ENCODE measurements at places on chromosomes 7 and 10.

DNA sequence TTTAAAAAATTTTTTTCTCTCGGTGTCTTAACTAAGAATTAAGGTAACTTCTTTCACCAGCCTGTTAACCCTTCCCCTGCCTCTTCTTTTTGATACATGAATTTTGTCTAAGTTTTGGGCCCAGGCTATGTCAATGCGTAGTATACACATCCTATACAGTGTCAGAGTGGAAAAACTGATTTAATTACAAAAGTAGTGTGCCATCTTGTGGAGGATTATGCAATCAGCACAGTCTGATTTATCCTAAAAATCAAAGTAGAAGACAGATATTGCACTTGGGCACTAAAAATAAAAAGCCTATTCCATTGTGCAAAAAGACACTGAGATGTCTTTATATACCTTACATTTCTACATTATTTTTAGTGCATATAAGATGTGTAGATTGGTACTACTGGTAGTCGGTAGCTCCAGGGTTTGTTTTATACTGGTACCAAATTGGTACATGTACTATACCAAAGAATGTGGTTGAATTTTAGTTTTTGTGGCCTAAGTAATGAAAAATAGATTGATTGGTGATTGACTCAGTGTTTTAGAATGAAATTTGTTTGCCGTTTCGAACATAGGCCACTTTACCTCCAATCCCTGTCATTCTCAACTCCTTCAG is 96.6 kb downstream of the MKLN1 start:
- DNase-seq = no peak

- no peak for DNase-seq
These were observed 171.9 kb downstream of the SRPK2 start for GRCh38 chr7:105216786-105217185.

- DNase-seq = no peak
These were observed 167.2 kb downstream of the WNT2 start for GRCh38 chr7:117155694-117156093.

DNA sequence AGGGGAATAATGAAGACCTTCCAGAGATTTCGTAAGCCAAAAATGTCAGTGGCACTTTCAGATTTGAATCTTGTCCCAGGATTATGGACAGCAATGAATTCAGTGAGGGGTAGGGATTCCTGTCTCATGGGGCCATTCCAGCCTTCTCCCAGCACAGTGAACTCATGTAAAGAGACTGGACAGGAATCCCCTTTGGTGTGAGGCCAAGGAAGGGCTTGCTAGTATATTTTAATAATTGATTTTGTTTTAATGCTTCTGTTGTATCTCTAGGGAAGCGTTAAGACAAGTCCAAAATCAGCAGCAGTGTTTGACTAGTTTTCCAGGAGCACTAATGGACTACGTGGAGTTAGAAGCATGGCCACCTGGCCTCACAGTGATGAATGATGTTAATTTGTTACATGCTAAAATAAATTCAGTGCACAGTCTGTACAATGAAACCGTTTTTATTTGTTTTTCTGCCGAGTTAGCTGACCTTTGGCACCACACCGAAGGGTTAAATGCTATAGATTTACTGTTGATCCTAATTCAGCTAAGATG is 214.0 kb upstream of the DKK1 start:
- DNase-seq = no peak

- no peak for DNase-seq
These were observed 66.7 kb upstream of the IL6 start for GRCh38 chr7:22660293-22660692.

DNA sequence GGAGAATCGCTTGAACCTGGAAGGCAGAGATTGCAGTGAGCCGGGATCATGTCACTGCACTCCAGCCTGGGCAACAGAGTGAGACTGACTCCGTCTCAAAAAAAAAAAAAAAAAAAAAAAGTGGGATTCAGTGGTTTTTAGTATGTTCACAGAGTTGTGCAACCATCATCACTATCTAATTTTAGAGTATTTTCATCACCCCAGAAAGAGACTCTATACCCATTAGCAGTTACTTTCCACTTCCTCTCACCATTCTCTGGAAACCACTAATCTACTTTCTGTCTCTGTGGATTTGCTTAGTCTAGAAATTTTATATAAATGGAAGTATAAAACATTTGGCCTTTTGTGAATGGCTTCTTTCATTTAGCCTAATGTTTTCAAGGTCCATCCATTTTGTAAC is 113.4 kb downstream of the ST7 start:
- no peak for DNase-seq

- no peak for DNase-seq
These were observed 60.0 kb downstream of the PLXNA4 start for GRCh38 chr7:132516042-132516840.

DNA sequence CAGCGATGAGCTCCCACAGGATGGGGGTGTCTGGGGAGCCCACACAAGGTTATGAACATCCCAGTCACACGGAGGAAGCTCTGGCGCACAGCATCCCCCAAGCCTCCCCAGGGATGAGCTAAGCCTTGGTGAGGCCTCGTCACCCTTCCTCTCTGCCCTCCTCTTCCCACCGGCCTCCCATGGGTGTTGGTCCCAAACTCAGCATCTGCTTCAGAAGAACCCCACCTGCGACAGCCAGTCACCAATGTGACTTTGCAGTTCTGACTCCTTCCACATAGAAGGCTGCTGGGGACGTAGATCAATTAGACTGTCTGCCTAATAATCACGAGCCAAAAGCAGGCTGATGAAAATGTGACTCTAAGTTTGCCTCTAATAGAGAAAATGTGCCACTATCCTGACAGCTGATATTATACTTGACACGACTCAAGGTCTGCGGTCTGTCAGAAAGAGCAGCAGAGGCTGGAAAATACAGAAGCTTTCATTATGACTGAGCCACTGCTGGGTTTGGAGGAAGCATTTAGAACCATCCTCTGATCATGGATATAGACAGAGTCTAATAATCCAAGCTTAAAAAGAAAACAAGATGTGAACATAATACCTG is 116.0 kb upstream of the PFKP start:
- DNase-seq = no peak

GRCh38 chr10:71846816-71847215 is 4.2 kb downstream of the PSAP start:
- DNase-seq = no peak

DNA sequence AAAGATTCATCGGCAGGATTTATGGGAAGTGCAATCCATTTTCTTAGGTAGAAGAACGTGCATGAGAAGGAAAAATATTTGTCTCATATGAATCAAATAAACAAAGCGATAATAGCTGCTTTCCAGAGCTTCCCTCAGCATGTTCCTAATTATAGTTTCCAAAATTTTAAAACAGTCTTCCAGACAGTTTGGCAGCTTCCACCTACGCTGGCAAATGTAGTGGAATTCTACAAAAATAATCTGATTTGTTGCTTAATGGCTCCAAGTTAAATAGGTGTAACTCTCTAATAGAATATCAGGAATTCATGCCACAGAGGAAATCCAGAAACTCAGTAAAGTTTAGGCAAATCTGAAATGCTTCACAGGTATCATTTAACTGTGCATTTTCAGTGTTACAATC is 23.3 kb upstream of the AGBL3 start:
- no peak for DNase-seq

DNA sequence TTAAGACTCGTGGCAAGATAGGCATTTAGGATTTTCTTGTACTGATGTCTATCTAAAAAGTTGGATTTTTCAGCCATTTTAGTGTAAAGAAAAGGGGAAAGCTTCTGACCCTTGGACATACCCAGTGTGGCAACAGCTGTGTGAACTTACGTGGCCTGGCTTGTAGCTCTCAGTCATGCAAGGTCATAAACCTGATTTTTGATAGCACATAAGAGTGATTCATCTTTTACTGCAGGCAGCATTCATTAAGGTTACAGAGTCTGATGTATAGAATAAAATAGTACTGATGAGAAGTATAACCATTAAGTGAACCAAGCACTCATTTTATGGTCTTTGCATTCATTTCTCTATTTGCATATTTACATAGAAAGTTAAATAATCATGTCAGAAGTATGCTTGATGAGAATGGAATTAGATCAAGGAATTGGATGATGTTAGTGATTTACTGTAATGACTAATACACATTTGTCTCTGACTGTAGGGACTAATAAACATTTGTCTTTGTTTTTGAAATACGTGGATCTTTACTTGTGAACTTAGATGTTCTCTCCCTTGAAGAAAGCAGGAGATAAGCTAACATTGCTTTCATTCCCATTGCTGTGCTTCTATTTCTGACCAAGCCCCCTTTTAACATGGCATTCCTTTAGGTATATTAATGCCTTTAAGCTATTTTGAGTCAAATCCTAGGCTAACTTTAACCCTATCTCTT is 88.2 kb downstream of the GSDME start:
- DNase-seq = no peak

DNA sequence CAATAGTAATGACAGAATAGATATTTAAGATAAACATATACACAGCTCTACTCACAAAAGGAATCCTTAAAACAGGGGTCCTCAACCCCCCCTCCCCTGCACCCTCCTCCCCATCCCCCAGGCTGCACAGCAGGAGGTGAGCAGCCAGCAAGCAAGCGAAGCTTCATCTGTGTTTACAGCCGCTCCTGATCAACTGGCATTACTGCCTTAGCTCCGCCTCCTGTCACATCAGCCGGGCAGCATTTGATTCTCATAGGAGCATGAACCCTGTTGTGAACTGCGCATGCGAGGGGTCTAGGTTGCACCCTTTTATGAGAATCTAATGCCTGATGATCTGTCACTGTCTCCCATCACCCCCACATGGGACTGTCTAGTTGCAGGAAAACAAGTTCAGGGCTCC is 65.5 kb downstream of the SMURF1 start:
- DNase-seq = no peak

- DNase-seq = no peak
These were observed 319.7 kb downstream of the CXCL12 start for GRCh38 chr10:44064987-44065787.

- no peak for DNase-seq
These were observed 28.4 kb downstream of the COA1 start for GRCh38 chr7:43700646-43701499.

DNA sequence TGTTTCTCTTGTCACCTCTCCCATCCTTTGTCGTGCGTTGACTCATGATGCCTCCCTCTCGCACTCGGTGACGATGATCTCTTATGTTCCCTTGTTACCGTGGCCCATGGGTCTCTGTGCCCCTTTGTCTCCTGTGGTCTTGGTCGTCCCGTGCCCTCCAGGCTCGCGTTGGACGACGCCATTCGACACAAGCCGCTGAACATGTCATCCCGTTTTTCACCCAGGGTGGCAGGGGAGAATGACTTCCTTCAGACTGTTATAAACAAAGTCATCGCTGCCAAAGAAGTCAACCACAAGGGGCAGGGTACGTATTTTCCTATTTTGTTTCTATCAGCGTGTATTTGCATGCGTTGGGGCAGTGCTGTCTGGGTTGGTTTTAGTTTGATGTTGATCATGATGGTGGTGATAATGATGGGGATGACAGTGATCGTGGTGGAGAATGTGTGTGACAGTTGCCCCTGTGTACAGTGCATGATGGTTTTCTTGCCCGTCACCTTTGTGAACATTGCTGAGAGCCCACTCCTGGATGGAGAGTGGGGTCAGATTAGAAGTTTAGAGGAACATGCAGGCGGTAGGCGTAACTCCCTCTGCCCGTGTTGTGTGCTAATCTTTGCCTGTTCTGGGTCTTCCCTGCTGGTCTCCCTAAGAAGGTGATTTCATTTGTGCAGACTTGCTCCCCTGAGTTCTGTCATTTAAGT is 107.0 kb downstream of the DOCK1 start:
- no peak for DNase-seq

DNA sequence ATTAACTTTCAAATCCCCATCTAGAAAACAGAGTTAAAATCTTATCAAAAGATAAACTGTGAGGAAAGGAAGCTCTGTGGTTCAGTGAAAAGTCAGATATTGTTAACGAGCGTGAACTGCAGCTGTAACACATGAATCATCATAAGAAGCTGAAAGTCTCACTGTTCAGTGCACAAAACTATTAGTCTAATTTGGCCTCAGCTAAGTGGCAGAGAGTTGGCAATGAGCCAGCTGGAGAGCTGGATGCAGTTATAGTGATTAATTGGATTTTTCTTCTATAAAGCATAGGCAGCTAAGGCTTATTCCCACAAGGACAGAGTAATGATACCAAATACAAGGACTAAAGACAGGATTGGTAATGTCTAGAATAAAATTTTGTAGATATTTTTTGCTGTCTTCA is 101.1 kb upstream of the ABCB5 start:
- peak; percentile 57 for DNase-seq

DNA sequence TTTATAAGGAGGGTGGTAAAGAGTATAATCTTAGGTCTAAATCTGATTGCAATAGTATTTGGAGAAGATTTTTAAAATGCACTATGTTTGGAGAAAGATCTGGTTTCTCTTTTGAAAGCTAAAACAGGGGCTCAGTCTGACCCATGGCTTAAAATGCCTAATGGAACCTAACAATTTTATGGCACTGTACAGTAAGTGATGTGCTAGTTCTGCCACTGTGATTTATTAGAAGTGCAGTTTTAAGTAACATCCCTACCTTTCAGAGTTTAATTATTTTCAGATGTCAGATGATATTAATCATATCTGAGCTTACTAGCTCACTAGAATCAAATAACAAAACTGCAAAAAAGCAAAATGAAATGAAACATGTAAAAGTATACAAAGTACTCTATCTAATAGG is 514.7 kb upstream of the KCND2 start:
- DNase-seq = no peak

DNA sequence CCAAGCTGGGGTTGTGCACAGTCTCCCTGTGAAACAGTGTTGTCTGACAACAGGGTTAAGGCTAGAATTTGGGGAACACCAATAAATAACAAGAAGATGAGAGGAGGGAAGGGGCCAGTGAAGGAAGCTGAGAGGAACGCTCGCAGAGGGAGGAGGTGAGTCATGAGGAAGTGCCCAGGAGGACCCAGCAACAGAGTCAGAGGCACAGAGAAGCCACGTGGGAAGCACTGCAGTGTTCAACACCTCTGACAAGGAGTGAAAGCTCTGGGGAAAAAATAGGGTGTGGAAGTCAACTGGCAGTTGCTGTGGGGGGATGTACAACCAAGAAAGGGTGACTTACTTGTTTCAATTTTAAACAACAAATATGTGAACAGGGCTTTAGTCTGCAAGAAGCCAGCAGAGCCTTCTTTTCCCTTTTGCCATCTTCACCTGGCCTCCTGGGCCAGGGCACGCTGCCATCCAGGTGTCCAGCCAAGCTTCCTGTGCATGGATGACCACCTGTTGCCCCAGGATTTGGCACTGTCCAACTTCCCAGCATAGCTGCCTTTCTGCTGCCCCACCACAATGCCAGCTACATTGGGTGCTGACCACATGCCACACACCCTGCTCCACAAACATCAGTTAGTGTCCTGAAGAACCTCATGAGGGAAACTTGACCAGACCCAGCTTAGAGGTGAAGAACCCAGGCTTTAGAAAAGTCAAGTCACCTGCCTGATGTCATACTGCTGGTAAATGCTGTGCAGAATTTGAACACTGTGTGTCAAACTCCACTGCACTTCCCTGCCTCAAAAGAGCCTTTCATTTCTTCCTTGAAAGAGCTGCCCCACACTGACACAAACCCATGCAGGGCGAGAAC is 69.6 kb downstream of the ATXN7L1 start:
- peak; percentile 42 for DNase-seq

DNA sequence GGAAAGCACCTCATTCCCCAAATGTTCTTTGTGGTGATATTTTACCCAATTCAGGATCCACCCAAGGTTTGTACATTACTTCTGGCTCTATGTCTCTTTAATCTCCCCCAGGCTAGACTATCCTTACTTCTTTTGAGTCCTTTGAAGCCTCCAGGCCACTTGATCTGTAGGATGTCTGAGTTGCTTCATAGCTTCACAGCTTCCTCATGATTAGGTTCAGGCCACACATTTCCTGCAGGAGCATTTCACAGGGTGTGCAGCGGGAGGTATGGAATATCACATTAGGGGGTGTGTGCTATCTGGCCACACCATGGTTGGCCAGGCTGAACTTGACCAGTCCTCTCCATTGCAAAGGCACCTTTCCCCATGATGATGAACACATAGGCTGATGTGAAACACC is 18.7 kb downstream of the TSPAN15 start:
- DNase-seq = no peak

All from head of caudate nucleus (tissue), 42 donors.